ENCODE measurements at places on chromosomes 2 and 18.

DNA sequence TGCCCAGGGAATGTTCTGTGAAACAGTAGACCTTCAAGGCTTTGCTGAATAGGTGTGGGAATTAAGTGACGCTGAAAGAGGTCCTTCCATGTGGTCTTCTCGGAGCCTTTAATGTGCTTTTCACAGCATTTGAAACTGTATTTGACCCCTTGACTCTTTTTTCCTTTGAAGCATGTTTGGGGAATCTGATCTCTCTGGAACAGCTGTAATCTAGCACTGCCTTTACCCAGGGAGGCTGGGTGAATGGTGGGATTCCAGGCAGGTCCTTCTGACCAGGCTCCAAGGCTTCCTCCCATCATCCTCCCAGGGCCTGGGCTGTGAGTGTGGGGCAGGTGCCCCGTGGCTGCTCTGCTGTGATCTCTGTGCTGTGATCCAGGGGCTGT, 4.2 kb downstream of the ZAP70 start:
- DNase-seq: no peak

DNA sequence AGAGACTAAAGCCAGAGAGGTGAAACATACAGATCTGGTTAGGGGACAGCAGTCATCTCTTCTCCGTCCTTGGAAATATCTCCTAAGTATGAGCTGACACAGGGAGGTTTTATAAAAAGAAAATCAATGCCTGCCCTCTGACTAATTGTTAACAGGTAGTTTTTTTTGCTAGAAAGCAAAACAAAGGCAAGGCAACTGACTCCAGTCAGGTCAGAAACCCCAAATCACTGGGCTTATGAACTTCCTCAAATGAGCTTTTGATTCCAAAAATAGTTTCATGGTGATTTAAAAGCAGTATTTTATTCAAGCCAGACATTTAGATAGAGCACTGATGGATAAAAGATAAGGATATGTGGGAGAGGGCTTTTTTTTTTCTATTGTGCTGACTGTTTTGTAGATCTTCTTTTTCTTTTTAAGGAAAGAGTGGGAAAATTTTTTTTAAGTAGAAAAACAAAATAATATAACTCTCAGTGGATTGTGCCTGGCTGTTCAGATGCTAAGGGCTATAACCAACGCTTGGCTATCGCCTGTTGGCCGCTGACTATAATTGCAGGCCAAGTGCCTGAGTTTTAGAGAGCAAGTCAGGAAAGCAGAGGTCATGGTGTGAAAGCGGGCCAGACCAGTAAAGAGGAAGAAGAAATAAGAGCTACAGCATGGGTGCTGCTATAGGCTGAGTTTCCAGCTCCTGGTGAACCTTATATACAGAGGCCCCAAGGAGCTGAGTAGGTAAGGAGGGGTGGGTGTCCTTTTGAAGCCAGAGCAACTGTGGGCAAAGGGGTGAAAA, 44.9 kb downstream of the MRPL35 start:
- no peak for DNase-seq

GRCh38 chr2:137420744-137421143, 543.5 kb upstream of the HNMT start:
- DNase-seq: no peak

- no peak for DNase-seq
Measured at GRCh38 chr2:20195431-20196033, 29.4 kb downstream of the SDC1 start.

DNA sequence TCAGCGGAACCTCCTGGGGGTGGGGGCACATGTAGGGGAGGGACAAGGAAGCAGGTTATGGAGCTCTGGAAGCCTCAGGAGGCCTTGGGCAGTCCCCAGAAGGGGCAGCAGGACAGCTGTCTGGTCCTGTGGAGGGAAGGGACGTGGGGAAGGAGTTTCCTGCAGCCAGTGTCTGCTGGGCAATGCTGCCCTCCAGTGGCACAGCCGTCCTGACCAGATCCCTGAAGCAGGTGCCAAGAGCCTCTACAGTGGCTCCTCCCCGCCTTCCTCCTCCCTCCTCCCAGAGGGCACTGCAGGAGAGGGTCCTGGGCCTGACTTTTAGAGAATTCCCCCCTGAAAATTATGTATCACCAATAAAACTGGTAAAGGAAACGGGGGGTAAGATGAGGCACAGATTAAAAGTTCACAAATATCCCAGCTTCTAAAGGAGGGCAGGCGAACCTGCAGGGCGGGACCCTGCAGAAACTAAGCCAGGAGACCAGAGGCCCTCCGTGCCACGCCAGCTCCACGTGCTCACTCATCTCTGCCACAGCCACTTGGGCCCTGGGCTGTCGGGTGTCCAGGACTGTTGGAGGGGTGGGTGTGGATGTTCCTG, 258.5 kb downstream of the TWIST2 start:
- DNase-seq: peak; percentile 85

- DNase-seq: no peak
Measured at GRCh38 chr2:172215172-172215935, 112.7 kb upstream of the DLX2 start.

DNA sequence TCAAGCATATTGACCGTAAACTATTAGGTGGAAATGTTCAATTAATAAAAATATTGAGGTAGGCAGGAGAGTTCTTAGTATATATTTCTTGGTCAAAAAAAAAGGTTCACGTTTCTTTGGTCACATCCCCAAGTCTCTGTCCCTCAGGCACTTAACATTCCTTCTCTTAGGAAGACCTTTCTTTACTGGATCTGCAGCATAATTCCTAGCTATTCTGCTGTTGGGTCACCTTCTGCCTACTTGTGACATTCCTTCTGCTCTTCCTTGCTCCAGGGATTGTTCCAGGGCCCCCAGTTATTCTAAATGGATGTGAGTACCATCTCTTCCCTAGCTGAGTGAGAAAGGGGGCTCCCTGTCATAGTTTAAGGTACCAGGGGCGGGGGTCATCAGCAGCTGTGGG, 4.2 kb downstream of the UGP2 start:
- no peak for DNase-seq

DNA sequence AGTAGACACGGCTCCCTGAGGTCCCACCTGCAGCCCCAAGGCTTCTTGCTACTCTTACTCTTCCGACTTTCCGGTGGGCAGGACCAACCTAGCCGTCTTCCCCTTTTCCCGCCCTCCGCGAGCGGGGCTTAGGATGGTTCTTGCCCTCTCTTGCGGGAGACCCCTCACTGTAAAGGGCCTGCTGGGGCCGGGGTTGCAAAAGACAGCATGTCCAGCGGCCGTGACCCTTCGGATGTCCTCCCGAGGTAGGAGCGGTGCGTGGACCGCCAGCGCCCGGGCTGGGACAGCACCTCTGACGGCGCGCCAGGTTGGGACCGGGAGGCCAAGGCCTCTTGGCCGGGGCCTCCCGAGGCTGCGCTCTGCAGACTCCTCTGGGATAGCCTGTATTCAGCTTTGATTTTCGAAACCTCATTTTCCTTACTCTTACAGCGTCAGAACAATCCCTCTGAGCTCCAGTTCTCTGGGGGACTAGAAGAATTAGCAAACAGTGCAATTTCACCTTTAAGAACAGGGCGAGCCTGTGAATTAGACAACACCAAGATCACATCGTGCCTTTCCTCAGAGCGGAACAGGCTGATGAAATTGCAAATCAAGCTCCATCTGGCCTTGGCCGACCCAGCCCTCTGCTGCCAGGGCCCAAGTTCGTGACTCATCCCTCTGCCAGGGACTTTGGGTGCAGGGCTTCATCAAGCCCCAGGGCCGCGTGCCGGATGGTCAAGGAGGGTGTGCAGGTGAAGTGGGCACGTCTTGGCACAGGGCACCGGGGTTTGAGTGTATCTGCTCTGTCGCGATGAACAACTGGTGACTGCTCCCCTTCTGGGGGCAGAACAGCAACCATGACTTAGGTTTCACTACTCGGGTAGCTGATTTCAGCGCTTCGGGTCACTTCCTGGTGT, 777 bp downstream of the MOCOS start:
- DNase-seq: no peak

- peak; percentile 86 for DNase-seq
Measured at GRCh38 chr2:64260817-64261216, 116.6 kb upstream of the PELI1 start.

DNA sequence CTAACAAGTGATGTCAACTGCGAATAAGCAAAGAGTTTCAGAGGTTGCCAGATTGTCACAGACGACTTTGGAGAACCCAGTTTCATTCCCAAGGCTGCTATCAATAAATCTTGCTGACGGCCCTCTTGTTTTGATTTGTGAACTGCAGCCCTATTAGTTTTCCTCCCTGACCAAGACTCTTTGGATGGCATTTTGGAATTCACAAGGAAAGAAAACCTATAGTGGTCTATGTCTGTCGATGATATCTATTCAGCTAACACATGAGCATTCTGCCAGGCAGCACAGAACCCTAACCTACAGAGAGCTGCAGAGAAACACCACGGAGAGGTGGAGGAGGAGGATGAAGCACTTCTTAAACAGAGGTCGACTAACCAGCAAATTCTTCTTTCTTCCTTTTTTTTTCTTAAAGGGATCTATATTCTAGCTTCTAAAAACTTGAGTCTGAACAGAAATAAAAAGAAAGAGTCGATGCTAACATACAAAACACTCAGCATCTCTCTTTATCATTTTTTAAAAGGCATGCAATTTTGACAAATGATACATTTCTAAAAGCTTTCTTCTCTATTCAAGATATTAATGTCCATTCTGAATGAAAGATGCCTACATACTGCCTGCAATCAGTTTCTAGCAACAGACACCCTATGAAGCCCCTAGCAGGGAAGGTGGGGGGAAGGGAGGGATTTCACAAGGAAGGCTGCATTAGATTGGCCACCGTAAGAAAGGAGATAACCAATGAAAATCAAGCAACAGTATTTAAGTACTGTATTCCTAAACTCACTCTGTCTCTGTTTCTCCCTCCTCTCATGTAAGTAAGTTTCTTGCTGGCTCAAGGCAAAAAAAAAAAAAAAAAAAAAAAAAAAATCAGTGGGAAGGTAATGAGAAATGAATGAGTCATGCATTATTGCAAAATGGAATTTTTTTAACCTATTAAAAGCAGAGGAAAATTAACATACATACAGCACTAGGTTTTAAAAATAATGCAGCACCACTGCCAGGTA, 83.0 kb upstream of the CHRNA1 start:
- peak; percentile 62 for DNase-seq

DNA sequence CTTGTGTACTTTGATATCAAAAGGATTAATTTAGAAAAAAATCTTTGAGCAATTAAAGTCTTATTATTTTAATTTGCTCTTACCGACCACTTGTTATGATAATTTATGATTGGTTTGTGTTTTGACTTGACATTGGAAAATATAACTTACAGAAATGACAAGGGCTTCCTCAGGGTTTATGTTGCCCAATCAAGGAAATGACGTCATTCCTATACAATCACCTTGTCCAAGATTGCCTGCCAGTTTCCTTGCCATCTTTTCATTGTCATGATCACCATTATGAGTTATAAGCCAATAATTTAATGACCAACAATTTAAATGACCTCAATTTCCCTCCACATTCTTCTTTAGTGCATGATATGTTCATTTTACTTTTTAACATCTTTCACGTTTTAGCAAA, 351.8 kb upstream of the TMEFF2 start:
- DNase-seq: no peak

- DNase-seq: no peak
Measured at GRCh38 chr2:214019973-214020345, 390.9 kb upstream of the VWC2L start.

DNA sequence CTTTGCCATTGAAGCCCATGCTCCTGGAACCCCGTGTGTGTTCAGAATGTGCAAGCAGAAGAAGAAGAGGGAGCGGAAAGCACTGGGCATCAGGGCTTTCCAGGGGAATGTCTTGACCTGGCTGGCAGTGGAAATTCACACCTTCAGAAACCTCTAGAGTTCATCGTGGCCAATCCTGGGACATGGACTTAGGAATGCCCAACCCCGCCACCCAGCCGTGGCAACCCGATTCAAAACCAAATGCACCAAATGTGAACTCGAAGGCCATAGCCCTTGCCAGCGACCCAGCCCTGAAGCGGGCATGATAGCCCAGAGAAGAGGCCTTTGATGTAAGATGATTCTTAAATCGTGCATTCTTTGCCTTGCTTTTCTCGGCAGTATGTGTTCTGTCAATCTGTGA, 69.4 kb downstream of the ADI1 start:
- no peak for DNase-seq

DNA sequence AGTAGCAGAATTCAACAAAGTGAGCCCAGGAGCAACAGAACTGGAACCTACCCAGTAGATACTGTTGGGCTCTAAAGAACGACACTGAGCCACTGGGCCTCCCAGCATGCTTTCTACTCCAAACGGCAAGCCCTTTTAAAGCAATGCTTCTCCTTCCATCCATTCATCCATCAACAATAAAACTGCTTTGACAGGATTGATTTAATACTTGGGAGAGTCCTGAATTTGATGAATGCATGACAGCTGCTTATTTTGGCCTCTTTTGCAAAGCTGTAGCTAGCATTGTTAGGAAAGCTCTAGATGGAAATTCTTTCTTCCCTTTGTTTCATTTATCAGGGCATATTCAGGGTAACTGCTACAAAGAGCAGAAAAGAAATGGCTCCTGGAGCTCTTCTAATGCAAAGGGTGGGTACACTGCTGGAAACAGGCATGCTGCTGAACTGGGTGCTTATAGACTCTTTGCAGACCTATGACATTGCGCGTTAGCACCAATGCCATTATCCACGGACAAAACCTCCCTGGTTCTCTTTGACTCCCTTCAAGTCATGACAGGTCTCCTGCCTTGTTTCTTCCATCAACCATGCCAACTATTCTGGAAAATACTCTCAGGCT, 138.4 kb upstream of the HNRNPA3 start:
- no peak for DNase-seq

DNA sequence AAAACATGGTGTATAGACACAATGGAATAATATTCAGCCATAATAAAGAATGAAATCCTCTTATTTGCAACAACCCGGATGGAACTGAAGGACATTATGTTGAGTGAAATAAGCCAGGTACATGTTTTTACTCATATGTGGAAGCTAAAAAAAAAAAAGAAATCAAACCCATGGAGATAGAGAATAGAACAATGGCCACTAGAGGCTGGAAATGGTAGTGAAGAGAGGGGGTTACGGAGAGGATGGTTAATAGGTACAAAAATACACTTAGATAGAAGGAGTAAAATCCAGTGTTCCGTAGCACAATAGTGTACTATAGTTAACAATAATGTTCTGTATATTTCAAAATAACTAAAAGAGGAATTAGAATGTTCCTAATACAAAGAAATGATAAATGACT, 12.8 kb upstream of the KIAA2012 start:
- DNase-seq: no peak

DNA sequence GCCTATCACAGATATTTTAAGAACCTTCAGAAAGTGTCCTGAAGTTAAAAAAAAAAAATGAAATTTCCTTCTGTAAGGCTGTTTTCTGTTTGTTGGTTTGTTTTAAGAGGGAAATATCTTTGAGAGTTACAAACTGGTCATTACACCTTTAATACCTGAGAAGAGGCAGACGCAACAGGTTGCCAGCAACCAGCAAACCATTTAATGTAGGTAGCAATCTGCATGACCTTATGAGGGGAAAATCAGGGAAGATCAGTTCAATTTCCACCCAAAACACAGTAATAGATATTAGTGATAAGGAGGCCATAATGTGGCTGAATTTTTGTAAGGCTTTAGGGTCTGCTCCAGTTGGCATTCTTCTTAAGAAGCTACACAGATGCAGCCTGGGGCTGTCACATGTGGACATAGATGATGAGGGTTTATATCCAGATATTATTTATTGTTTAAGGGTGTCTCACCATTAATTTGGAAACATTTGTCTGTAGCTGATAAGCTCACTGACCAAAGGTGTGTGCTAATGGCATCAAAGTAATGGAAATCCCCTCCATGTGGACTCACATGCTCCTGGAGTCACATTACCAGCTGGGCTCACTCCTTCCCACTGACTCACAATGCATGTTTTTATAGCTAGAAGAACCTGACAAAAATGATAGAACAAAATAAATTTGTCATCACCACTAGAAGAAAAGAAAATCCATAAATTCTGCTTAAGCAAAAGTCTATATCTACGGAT, 83.5 kb upstream of the DTNA start:
- DNase-seq: no peak

GRCh38 chr2:61266632-61267505, 104.9 kb downstream of the C2orf74 start:
- DNase-seq: no peak
